Subcutaneous adipose tissue (tissue), 4 donors: ENCODE measurements at places on chromosomes 2 and 18. TPM values are rescaled to one million over a fixed set of nuclear protein-coding genes. Genes with fewer than 3 reads are reported as not detected.

The EMILIN1 gene
- total RNA-seq: 43.9 TPM

The ZNF396 gene
- total RNA-seq: 2.3 TPM

The PLB1 gene
- total RNA-seq: 6.2 TPM

The TMBIM1 gene
- total RNA-seq: 266 TPM
